Inflammatory macrophage treated with lipopolysaccharide for 4 hours (primary cell): ENCODE measurements at places on chromosomes 6 and 20.

DNA sequence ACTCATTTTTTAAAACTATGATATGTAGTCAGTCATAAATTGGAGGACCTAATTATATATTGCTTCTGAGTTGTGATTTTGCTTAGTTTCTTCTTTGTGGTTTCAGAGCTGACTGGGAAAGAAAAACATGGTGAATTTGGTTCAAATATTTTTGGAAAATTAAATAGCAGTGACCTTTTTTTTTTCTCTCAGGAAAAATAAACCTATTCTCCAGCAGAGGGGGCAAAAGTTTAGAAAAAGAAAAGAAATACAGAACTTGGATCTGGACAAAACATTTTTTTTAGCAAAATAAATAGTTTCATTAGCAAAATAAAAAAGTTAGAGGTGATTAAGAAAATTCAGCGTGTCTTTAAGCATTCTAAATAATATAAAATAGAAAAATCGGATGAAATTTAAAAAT lies 10.2 kb downstream of the COL10A1 start:
- no peak for DNase-seq

- no peak for DNase-seq
Observed at GRCh38 chr6:165702669-165703068, 39.6 kb upstream of the PDE10A start.

GRCh38 chr20:42406826-42407225 lies 782.9 kb downstream of the PTPRT start:
- no peak for DNase-seq

DNA sequence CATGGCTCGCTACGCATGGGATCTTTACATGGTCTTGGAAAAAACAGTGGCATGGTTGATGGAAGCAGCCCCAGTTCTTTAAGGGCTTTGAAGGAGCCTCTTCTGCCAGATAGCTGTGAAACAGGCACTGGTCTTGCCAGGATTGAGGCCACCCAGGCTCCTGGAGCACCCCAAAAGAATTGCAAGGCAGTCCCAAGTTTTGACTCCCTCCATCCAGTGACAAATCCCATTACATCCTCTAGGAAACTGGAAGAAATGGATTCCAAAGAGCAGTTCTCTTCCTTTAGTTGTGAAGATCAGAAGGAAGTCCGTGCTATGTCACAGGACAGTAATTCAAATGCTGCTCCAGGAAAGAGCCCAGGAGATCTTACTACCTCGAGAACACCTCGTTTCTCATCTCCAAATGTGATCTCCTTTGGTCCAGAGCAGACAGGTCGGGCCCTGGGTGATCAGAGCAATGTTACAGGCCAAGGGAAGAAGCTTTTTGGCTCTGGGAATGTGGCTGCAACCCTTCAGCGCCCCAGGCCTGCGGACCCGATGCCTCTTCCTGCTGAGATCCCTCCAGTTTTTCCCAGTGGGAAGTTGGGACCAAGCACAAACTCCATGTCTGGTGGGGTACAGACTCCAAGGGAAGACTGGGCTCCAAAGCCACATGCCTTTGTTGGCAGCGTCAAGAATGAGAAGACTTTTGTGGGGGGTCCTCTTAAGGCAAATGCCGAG lies 78.2 kb downstream of the ASXL1 start:
- DNase-seq: no peak

- DNase-seq: peak; percentile 39
Observed at GRCh38 chr6:20213271-20213798, 1.1 kb upstream of the MBOAT1 start.

DNA sequence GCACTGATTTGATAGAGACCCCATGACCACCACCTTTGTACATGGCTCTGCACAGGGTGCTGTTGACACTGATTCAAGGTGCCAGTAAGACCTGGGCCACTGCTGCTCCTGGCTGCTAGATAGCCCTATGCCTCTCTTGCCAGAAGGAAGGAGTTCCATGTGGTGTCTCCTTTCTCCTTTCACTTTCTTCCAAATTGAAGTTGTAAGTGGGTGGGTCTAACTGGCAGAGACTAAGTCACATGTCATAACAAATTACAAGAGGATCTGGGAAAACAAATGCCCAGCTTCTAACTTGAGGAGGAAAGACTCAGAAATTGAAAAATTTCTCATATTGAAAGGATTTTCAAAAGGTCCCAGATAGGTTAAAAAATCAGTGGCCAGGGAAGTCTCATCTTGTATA lies 116.8 kb downstream of the TFAP2B start:
- DNase-seq: peak; percentile 9

DNA sequence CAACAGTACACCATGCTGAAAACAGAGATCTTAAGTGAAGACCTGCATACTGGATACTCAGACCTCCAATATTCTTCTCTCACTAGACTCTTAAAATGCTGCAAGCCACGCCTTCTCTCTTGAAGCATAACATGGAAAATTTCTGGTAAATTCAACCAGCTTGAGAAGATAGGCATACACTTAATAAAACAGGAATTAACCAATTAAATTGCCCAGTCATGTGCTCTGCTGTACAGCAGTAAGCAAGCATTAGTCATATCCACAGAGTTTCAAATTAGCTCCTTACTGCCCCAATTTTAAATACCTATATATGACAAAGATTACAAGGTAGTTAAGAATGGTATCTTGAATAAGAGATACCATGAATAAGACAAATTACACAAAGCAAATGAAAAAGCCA lies 53.8 kb downstream of the C6orf58 start:
- no peak for DNase-seq

- DNase-seq: no peak
Observed at GRCh38 chr20:63501818-63502670, 3.2 kb upstream of the EEF1A2 start.

DNA sequence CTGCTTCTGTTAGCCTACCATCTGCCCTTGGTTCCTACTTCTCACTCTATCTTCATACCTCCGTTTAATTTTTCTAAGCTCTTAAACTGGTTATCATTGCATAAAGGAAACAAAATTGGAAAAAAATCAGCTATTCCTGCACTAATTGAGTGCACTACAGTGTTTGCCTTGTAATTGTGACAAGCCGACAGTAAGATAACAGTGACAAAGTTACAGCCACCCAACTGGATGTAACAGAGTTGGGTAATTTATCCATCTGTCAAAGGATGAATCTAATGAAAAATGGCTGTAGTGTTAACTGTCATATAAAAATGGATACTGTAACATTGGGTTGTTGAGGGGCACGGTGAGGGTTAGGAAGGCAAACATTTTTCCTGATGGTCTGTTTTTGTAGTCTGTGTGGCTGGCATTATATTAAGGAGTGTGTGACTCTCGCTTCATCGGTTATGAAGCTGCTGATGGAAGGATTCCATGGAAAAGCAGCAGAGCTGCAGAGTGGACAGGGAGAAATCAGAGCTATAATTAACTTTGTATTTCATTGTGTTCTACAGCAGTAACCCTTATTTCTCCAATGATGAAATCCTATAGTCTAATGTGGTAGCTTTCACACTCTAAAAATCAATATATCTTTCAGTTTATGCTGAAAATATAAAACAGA lies 12.7 kb downstream of the PBOV1 start:
- DNase-seq: no peak

- no peak for DNase-seq
Observed at GRCh38 chr6:98833307-98834059, 891 bp upstream of the POU3F2 start.

DNA sequence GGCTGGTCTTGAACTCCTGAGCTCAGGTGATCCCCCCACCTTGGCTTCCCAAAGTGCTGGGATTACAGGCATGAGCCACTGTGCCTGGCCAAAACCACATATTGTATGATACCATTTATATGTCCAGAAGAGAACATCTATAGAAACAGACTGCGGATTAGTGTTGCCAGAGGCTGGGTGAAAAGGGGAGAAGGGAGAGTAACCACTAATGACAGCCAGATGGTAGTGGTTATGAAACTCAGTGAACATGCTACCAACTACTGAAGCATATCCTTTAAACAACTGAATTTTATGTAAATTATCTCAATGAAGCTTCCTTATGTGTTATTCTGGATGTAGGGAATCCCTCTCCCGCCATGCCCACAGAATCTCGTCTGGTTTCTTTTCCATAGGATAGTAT lies 15.7 kb downstream of the SLC23A2 start:
- DNase-seq: no peak

- DNase-seq: no peak
Observed at GRCh38 chr6:49633541-49633940, 3.1 kb downstream of the RHAG start.

- DNase-seq: no peak
Observed at GRCh38 chr6:20757761-20758160, 223.5 kb downstream of the CDKAL1 start.

GRCh38 chr20:54167909-54168872 lies 5.6 kb downstream of the CYP24A1 start:
- DNase-seq: no peak

GRCh38 chr6:143677577-143677890 lies 231 bp upstream of the PHACTR2 start:
- DNase-seq: no peak

GRCh38 chr6:144936764-144937163 lies 651.6 kb downstream of the UTRN start:
- no peak for DNase-seq

DNA sequence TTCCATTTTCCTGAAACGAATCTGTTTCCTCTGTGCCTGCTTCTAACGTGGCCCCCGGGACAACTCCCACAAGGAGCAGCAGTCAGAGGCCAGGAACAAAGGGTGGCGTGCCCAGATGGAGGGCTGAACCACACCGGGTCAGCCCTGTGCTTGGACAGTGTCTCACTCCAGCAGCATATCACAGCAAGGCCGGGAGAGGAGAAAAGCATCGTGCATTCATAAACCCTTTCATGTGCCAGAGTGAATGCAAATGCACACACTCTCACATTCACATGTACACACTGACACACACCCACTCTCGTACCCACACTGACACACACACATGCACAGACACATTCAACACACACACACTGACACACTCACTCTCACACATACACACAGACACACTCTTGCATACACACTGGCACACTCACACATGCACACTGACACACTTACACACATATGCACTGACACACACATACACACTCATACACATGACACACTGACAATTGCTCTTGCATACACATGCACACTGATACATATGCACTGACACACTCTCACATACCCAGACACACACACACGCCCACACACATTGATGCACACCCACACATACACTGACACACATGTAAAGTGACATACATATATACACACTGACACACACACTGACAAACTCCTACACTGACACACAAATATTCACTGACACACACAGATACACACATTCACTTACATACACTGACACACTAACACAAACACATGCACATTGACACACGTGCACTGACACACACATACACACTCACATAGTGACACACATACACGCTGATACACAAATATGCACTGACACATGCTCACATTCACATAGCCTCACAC lies 237.0 kb downstream of the LRFN2 start:
- DNase-seq: no peak
